ENCODE measurements at places on chromosomes 3 and 15.

- DNase-seq = no peak
These were observed 17.6 kb downstream of the GPR87 start for GRCh38 chr3:151299006-151299405.

DNA sequence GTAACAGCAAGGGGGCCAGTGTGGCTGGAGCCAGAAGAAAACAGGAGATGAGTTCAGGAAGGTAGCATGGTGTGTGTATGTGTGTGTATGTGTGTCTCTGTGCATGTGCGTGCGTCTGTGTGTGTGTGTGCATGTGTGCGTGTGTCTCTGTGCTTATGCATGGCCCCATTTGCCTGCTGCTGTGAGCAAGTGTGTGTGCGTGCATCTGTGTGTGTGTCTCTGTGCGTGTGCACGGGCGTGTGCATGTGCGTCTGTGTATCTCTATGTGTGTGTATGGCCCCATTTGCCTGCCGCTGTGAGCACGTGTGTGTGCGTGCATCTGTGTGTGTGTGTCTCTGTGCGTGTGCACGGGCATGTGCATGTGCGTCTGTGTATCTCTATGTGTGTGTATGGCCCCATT is 7.1 kb upstream of the EEFSEC start:
- no peak for DNase-seq

- no peak for DNase-seq
These were observed 161.4 kb upstream of the ST8SIA2 start for GRCh38 chr15:92232317-92232716.

GRCh38 chr3:158762701-158763100 is 30.4 kb upstream of the RARRES1 start:
- DNase-seq = no peak

GRCh38 chr3:194598771-194599557 is 34.3 kb downstream of the TMEM44 start:
- DNase-seq = no peak

- no peak for DNase-seq
These were observed 135.6 kb downstream of the RBMS3 start for GRCh38 chr3:29416514-29416913.

DNA sequence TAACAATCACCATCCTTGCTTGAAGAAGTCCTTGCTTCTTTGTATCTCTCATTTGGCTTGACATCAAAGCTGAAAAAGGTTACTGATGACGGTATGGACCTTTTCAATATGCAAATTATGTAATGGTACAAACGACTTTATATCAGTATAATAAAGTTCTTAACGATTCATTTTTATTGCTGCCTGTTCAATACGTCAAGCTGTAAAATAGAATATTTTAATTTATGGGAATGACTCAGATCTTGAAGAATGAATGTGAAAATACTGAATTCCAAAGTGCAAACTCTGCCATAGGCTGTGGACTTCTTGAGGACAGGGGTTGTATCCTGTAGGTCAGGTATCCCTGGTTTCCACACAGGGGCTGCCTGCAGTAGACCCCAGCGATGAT is 156.2 kb downstream of the PLCL2 start:
- DNase-seq = no peak
